ENCODE measurements at places on chromosomes 7 and 10.

- no peak for DNase-seq
These were observed 40.6 kb downstream of the AKR1D1 start for GRCh38 chr7:138116892-138117291.

DNA sequence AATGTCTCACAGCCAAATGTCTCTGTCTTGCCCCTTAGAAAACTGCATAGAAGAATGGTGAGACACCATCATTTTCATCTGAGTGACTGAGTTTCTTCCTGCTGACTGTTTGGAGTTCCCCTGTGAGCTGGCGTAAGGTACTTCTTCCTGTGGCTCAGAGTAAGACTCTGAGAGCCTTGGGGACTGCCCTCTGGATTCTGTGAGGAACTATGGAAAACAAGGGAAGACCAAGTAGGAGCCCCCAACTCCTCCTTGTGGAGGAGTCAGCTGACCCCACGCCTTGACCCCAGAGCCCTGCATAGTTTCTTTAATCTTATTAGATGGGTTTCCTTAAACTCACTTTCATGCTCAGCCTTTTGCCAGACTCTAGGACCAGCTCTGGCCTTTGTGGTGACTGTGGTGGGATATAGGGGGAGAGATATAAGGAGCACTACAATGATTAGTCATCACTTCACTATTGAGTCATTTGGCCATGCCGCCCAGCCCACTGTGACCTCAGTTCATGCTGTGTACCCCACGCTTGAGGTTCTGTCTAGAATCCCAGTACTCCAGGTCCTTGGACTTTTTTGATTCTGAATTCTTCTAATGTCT lies 51.8 kb upstream of the FAM133B start:
- DNase-seq = no peak

- DNase-seq = no peak
These were observed 173.6 kb upstream of the IMMP2L start for GRCh38 chr7:111735661-111736551.

DNA sequence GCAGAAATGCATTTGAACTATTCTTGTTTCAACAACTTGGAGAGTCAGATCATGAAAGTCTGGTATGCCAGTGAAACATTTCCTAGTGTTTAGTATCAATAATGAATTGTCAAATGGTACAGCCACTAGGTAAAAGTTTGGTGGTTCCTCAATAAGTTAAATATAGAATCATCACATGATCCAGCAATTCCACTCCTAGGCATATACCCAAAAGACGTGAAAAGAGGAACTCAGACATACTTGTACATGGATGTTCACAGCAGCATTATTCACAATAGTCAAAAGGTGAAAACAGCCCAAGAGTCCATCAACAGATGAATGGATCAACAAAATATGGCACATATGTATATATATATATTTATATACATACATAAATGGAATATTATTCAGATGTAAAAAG lies 67.0 kb upstream of the HPS1 start:
- no peak for DNase-seq

DNA sequence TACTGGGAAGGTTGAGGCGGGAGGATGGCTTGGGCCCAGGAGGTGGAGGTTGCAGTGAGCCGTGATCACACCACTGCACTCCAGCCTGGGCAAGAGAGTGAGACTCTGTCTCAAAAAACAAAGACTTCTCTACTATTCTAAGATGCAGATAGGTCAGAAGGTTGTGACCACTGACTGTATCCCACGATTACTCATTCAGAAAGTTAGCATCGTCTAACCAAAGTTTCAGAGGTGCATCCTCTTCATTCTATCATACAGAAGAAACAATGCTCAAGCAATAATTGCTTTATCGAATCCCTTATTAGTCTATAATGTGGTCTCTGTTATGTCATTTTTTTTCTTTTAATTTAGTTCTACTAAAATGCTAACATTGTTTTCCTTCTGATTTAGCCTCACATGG lies 348.7 kb upstream of the LRGUK start:
- no peak for DNase-seq
